ENCODE measurements at places on chromosomes 6 and 20.

DNA sequence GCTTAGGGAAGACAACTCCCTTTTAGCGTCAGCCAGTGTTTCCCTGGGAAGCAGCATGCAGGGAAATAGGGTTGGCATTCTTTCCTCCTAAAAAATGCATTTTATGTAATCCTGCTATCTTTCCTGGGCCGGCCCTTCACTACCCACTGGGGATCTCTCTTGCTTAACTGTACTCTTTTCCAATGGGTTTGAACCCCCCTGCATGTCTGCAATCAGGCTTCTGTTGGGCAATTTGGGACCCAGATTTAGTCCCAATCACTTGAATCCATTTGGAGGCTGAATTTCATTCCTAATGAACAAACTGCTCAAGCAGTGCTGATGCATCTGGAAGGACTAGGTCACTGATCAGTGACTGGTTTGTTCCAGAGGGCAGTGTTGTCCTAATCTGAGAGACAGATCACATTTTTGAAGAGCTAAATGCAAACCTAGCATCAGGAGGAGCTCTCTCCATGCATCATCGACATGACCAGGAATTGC lies 152.0 kb downstream of the TSHZ2 start:
- no peak for DNase-seq

DNA sequence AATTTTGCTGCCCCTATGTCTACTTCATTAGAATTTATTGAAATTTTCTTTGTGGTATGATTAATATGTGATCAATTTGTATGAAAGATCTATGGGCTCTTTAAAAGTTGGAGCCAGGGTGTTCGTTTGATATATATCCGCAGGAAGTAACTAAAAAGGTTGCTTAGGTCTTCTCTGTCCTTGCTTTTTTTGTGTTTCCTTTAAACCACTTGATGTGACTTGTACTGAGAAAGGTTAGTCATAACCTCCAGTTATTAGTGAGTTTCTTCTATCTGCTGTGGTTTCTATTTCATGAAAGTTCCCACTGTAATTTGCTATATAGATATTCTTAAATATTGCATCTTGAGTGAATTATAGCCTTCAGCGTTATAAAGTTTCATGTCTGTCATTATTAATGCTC lies 585.3 kb upstream of the ARID1B start:
- DNase-seq = no peak

DNA sequence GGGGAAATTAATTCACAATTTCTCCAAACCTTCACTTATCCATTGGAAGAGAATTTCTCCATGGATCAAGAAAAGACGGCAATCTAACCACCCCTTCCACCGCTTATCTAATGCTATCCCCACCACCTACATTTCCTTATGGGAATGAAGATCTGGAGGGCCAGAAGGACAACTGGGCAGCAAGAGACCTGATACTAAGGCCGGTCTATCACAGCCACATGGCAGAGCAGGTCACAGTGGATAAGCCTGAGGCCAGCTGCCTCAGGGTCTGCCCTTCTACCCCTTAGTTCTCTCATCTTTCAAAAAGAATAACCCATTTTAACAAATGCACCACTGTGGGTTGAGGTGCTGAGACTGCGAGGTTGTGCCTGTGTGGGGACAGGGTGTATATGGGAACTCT lies 37.1 kb downstream of the MAN1A1 start:
- DNase-seq = no peak

DNA sequence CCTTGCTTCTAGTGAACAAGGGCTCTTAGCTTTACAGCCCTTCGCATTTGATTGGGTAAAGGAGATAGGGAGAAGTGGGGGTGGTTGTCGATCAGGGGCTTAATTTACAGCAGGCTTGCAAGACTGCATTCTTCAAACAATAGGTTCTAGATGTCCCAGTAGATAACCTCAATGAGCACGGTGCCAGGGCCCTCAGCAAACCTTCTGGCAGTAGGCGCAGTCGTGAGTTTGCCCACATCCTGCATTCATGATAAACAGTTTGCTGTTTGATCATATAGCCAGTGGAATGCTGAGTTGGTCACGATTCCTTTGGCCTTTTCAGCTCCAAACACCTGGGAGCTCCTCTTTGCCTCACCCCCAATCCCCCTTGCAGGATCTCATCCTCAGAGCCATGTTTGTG lies 27.5 kb downstream of the SUN5 start:
- DNase-seq = no peak

- DNase-seq = no peak
These were observed 22.8 kb upstream of the CCN6 start for GRCh38 chr6:112030961-112031660.

GRCh38 chr20:59135093-59135492 lies 28.5 kb upstream of the ZNF831 start:
- DNase-seq = no peak

- DNase-seq = no peak
These were observed 2.0 kb downstream of the ARFGAP1 start for GRCh38 chr20:63274381-63275228.

DNA sequence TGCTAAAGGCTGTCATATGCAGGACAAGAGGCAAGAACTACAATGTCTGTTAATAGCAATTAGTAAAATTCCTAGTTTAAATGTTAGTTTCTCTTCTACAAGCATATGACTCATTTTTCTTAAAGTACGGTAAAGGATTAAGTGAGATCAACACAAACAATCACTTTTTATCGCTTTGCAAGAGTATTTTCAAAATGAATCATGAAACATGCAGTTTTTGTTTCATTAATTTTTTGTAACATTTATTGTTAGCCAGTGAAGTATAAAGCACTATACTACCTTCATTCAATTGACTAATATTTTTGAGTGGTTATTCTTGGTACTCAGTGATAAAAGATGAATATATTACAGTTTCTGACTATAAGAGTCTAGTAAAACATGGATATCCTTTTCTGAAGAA lies 138.6 kb downstream of the AHI1 start:
- no peak for DNase-seq

DNA sequence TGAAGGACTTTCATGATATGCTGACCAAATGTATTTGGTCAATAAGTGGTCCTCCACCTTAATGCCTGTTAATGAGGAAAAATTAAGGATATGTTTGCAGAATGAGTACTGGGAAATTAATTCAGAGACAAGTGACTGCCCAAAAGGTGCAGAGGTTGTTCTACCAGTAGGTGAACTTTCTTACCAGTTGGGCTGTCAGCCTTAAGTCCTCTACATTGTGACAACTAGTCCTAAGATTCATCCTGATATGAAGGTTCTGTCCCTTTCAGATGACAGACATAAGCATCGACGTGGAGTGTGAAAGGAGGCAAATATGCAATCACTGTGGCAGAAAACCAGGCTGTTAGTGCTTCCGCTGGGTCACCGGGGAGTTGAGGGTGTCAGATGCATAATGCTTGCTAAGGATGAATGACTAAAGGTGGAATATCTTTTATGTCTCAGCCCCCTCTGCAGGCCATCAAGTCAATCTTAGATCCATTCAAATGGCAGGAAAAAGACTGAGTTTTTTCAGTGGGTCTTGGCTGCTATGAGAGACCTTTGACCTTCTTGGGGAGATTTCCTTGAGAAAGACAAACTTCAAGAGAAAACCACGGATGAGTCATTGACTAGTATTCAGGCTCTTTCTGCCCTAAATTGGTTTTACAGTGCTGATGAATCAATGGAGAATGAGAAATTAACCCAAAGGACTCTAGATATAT lies 226.0 kb downstream of the TPBG start:
- DNase-seq = no peak

DNA sequence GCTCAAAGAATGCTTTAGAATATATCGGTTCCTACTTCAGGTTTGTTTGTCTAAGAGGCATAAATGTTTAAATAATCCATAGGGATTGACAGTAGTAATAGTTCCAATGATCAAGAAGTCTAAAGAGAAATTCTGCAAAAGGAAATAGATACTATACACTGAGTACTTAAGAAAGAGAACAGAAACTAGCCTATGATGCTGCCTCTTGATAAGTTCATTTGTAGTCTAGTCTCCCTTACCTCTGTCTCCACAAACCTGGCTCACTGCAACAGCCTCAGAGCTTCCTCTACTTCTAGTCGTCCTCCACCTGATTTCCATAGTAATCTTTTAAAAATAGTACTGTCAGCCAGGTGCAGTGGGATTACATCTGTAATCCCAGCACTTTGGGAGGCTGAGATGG lies 511.8 kb downstream of the LMBRD1 start:
- no peak for DNase-seq

DNA sequence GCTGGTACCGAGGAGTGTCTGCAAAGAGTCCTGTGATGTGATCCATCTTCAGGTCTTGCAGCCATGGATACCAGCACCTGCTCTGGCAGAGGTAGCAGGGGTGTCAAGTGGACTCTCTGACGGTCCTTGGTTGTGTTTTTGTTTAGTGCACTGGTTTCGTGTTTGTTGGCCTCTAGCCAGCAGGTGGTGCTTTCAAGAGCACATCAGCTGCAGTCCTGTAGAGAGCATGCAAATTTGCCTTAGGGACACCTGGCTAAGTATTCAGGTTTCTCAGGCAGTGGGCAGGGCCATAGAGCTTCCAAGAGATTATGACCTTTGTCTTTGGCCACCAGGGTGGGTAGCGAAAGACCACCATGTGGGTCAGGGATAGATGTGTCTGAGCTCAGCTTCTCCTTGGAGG lies 14.5 kb upstream of the RGS17 start:
- no peak for DNase-seq

DNA sequence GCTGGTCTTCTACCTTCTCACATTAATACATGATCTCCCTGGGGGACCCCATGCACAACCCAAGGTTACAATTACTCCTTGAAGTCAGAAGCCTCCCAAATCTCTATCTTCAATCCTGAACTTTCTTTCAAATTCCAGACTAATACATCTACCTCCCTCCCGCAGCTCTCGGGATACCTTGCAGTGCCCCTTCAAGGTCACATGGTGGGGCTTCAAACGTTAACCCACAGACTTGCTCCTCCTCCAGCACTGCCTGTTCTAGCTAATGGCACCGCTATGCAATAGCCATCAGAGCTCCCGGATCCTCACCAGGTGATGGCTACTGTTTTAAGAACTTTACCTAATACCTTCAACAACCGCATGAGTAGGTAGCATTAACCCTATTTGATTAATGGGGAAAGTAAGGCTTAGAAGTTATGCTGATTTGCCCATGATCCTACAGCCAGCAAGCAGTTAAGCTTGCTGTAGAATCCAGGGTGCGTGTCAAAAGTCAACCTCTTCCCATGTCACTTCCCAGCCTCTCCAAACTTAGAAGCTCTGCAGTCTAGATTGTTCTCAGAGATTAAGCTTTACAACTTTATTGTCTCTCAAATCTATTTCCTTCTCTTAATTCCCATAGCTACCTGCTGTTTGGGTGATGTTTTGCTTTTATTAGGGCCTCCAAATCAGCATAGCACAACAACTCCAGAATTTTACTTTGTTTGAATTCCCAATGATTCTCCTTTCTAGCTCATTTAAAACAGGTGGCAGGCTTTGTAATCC lies 44.7 kb downstream of the PLAGL1 start:
- DNase-seq = no peak

GRCh38 chr6:111865049-111865585 lies 8.1 kb downstream of the FYN start:
- DNase-seq = no peak

DNA sequence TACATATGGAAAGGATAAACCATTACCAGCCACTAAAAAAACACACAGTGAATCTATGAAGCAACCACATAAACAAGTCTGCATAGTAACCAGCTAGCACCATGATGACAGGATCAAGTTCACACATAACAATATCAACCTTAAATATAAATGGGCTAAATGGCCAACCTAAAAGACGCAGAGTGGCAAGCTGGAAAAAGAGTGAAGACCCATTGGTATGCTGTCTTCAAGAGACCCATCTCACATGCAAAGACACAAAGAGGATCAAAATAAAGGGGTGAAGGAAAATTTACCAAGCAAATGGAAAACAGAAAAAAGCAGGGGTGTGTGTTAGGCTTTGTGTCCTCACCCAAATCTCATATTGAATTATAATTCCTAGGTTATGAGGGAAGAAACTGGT lies 909.2 kb downstream of the EPHA7 start:
- no peak for DNase-seq

Data from esophagus squamous epithelium (tissue), 5 donors.